ENCODE measurements at places on chromosomes 6 and 20.

- DNase-seq: no peak
Observed at GRCh38 chr6:49416195-49416594, 46.9 kb downstream of the MMUT start.

- no peak for DNase-seq
Observed at GRCh38 chr6:168152980-168153379, 74.0 kb upstream of the FRMD1 start.

- no peak for DNase-seq
Observed at GRCh38 chr6:149683256-149683859, 34.5 kb downstream of the LATS1 start.

- no peak for DNase-seq
Observed at GRCh38 chr20:20216941-20217340, 151.0 kb upstream of the INSM1 start.
